ENCODE measurements at places on chromosomes 7 and 10. TPM values are rescaled to one million over a fixed set of nuclear protein-coding genes. Genes with fewer than 3 reads are reported as not detected.

The DNAH11 gene
- 2.5 TPM for total RNA-seq

The MMP21 gene
- not detected for total RNA-seq

The TSPAN15 gene
- 7.8 TPM for total RNA-seq

The TRIM74 gene
- not detected for total RNA-seq

The CARD11 gene
- total RNA-seq = 20.0 TPM

DNA sequence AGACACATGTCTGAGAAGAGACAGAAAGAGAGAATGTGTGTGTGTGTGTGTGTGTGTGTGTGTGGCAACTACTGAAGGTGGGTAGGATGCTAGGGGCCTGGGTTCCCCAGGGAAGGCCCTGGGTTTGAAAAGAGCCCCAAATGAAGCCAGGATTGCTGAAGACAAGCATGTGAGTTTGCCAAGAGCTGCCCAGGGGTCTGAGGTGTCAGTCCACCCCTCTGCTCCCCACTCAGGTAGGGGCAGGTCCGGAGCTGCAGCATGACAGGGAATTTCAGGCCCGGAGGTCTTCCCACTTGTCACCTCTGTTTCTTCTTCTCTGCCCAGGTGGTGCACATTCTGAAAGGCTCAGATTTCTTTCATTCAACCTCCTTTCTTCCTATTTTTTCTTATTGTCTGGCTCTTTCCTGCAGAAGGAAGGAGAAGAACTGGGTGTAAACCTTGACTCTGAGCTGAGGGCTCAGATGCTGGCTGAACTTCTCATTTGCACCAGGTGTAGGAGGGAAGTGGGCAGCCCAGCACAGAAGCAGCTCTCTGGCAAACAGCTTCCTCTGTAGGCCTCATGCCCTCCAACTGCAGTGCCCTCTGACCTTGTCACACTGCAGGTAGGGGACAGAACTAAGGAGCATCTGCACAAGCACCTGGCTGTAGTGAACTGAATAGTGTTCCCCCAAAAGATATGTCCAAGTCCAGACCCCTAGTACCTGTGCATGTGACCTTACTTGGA lies 79.6 kb upstream of the LRRC4 start:
- no peaks in the 10 kb centered on the region for H3K36me3 ChIP-seq
- H3K27me3 ChIP-seq = no peaks in the 10 kb centered on the region
- no peak for DNase-seq
- no peaks in the 10 kb centered on the region for H3K4me1 ChIP-seq

DNA sequence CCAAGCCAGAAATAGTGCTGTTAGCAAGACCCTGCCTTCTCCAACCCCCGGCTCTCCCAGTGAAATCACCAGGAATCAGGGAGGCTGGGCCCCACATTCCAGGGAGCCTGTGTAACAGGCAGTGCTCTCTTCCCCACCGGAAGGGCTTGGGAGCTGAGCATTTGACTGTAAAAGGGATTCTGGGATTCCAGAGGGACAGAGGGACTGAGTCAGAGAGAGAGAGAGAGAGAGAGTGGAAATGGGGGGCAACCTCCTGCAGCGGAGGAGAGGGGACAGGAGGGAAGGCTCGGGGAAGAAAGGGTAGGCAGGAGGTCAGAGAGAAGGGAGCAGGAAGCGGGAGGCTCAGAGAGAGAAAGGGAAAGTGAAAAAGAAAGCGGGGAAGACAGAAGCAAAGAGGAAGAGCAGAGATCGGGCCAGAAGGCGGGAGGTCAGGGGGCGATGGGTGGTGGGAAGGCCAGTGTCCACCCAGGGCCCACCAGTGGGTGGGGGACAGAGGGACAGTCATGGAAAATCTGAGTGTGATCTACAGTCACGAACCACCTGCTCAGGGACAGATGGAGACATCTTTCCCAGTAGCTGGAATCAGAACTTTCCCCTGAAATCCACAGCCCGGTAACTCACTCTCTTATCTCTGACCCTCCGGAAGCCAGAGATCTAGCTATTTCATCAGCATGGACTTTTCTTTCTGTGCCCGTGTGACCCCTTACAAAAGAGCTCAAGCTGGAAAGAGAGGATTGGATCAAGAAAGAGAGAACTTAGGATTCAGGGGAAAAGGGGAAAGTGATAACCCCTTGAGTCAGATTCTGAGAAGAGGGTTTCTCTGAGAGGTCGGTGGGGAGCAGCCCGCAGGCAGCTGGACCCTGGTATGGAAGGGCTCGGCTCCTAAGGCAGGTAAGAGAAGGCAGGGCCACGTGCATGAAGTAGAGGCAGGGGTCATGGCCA lies 4.6 kb upstream of the SERPINE1 start:
- no peaks in the 10 kb centered on the region for H3K27me3 ChIP-seq
- peak; percentile 76 for DNase-seq
- H3K4me1 ChIP-seq = peaks cover 11% of the 10 kb centered on the region
- H3K27ac ChIP-seq = peak overlapping the region; percentile 73
- H3K4me3 ChIP-seq = peak overlapping the region; percentile 38
- H3K36me3 ChIP-seq = peaks cover 5% of the 10 kb centered on the region

- H3K36me3 ChIP-seq = peaks cover 6% of the 10 kb centered on the region
- DNase-seq = no peak
- H3K27ac ChIP-seq = no peak overlapping the region
- no peak overlapping the region for H3K4me3 ChIP-seq
- H3K4me1 ChIP-seq = peaks cover 2% of the 10 kb centered on the region
Measured at GRCh38 chr7:92282221-92282814, 36.5 kb downstream of the ANKIB1 start.

DNA sequence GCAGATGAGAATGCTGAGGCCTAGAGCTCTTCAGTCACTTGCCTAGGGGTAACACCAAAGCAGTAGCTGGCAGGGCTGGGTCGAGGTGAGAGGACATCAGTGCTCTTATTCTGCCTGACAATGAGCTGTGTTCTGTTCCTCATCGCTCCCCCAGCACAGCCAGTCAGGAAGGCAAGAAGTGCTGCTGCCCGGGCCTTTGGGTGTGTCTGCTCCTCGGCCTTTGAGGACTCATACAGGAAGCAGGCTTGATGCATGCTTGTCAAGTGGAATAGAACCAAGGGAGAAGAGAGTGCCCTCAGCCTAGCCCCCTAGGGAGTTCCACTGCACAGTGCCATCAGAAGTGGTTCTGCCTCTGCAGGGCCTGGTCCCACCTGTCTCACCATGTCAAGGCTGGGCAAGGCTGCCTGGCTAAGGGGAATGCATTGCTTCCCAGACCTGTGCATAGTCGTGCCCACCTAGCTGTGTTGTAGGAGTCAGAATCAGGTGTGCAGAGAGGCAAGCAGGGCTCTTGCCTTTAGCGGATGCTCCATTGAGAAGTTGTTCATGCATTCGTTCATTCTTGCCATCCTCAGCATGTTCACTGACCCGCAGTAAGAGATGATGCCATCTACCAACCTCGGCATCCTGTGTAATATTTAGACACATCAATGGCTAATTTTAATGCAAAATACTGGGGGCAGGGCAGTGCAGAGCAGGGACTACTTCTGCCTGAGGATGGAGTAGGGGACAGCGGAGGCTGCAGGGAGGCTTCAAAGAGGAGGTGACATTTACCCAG lies 156.6 kb downstream of the RPS24 start:
- H3K4me3 ChIP-seq = no peak overlapping the region
- no peaks in the 10 kb centered on the region for H3K27me3 ChIP-seq
- no peak overlapping the region for H3K27ac ChIP-seq
- peaks cover 5% of the 10 kb centered on the region for H3K36me3 ChIP-seq

DNA sequence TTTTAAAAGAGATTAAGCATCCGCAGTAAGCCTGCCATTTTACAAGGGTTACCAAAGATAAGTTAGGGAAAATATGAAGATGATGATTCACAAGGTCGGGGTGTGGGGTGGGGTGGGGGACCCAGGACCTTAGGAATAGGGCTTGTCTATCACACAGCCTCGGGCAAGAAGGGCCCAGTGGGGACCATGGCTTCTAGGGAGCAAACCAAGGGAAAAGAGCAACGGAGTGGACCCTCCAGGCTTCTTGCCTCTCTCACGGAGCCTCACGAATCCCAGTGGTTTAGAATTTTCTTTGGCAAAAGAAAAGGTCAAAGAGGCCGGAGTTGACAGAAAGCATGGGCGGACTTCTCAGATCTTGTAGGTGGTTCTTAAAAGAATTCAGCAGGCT lies 1.3 kb downstream of the PRKCQ start:
- H3K36me3 ChIP-seq = peaks cover 4% of the 10 kb centered on the region
- DNase-seq = no peak
- peak overlapping the region; percentile 90 for H3K4me3 ChIP-seq
- no peaks in the 10 kb centered on the region for H3K27me3 ChIP-seq
- peaks cover 11% of the 10 kb centered on the region for H3K4me1 ChIP-seq

DNA sequence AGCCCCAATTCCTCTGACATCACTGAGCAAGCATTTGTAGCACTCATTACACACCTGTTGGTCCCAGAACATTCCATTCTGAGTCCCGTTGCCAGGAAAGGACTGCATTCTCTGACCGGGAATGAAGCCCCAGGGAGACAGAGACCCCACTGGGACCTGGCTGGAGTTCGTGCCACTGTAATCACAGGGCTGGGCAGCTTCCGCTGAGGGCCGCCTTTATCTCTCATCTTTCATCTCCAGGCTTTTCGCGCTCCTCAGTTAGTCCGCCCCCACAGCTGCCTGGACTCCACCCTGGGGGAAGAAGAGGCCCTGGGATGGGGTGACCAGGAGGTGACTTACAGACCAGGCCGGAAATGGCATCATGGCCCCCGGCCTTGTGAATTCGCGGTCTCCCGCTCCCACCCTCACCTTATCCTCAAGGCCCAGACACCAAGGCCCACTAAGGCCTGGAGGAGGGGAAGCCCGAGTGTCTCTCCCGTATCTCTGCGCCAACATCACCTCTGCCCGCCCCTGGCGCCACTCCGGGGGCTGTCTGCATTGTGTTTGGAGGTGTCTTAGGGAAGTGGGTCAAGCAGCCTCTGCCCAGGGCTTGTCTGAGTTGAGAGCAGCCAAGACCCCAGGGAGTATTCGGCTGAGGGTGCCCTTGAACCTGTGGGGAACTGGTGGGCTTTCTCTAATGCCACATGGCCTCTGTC lies 75.4 kb downstream of the PROSER2 start:
- DNase-seq = peak; percentile 24
- H3K4me1 ChIP-seq = peaks cover 8% of the 10 kb centered on the region
- H3K36me3 ChIP-seq = no peaks in the 10 kb centered on the region
- H3K27me3 ChIP-seq = no peaks in the 10 kb centered on the region
- no peak overlapping the region for H3K4me3 ChIP-seq

- H3K4me3 ChIP-seq = peak overlapping the region; percentile 46
- H3K27me3 ChIP-seq = no peaks in the 10 kb centered on the region
- no peaks in the 10 kb centered on the region for H3K36me3 ChIP-seq
- H3K27ac ChIP-seq = no peak overlapping the region
- DNase-seq = peak; percentile 84
- H3K4me1 ChIP-seq = peaks cover 3% of the 10 kb centered on the region
Measured at GRCh38 chr7:22726345-22726906, 574 bp upstream of the IL6 start.

GRCh38 chr10:103842605-103843004 lies 12.8 kb downstream of the SH3PXD2A start:
- no peaks in the 10 kb centered on the region for H3K27me3 ChIP-seq
- H3K27ac ChIP-seq = no peak overlapping the region
- no peak for DNase-seq

- DNase-seq = no peak
- H3K4me3 ChIP-seq = no peak overlapping the region
- peaks cover 9% of the 10 kb centered on the region for H3K36me3 ChIP-seq
- H3K27me3 ChIP-seq = no peaks in the 10 kb centered on the region
- H3K4me1 ChIP-seq = no peaks in the 10 kb centered on the region
Measured at GRCh38 chr10:119439922-119440321, 102.6 kb downstream of the RGS10 start.

DNA sequence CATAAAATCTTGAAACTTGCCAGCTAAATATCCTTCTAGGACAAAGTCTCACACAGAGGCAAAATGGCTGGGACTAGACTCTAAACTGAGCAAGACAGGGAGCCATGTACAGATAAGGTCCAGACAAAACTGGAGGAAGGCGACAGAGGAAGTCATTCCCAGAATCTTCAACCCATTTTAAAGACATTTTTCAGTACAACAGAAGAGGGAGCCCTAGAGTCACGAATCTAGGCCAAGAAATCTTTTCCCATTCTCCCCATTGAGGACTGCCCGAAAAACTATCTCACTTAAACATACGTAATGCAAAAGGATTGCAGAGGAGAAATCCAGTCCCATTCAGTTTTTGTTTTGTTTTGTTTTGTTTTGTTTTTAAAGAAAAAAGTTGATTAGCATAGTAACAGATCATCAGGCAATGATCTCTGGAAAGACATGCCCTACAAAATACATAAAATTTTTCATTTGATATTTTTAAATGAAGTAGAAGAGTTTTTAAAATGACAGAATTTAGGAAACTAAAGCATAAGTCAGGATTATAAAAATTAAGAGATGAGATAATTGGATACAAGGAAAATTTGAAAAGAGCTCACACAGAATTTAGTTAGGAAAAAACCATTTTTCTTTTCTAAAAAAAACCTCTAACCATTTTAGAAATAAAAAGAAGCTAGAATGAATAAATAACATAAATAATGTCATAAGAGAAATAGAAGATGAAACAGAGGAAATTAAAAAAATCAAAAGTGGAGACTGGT lies 16.9 kb upstream of the PRF1 start:
- H3K36me3 ChIP-seq = peaks cover 24% of the 10 kb centered on the region
- H3K4me3 ChIP-seq = no peak overlapping the region
- H3K27me3 ChIP-seq = no peaks in the 10 kb centered on the region
- no peak for DNase-seq
- H3K4me1 ChIP-seq = peaks cover 7% of the 10 kb centered on the region
- H3K27ac ChIP-seq = no peak overlapping the region

GRCh38 chr7:150753826-150754603 lies 16.8 kb downstream of the GIMAP5 start:
- no peak overlapping the region for H3K27ac ChIP-seq
- H3K27me3 ChIP-seq = no peaks in the 10 kb centered on the region
- H3K4me1 ChIP-seq = no peaks in the 10 kb centered on the region
- H3K36me3 ChIP-seq = no peaks in the 10 kb centered on the region

DNA sequence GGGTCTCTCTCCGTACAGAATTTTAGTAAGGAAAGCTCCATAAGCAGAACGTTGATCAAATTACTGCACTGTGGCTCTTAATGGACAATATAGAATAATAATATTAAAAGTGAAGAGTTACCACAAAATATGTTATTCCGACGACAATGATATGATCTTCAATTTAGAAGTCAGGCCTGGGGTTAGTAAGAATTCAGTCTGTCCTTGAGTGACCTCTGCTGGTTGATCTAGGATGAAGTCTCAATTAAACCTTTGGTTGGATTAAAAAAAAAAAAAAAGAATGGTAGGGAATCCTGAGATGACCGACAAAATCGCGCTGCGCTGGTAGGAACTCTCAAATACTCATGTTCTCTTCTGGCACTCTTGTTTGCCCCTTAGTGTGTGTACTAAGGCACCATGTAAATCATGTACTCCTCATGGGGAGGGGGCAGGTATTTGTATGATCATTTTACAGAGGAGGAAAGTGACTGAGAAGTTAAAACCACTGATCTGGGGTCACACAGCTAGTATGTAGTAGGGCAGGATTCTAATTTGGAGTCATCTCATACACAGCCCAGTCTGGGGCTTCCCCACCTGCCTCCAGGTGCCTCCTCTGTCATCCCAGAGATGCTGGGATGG lies 161.3 kb upstream of the NPVF start:
- H3K4me3 ChIP-seq = no peak overlapping the region
- no peak for DNase-seq
- H3K36me3 ChIP-seq = no peaks in the 10 kb centered on the region
- no peaks in the 10 kb centered on the region for H3K27me3 ChIP-seq
- H3K4me1 ChIP-seq = 0 out of 2 replicates have a peak, but pooled peaks cover 4% of the 10 kb centered on the region
- H3K27ac ChIP-seq = no peak overlapping the region

GRCh38 chr7:130897515-130898419 lies 163.8 kb upstream of the KLF14 start:
- H3K27me3 ChIP-seq = no peaks in the 10 kb centered on the region
- no peaks in the 10 kb centered on the region for H3K36me3 ChIP-seq
- no peaks in the 10 kb centered on the region for H3K4me1 ChIP-seq
- no peak overlapping the region for H3K4me3 ChIP-seq

- H3K36me3 ChIP-seq = peaks cover 38% of the 10 kb centered on the region
- H3K4me3 ChIP-seq = no peak overlapping the region
- H3K27ac ChIP-seq = no peak overlapping the region
- no peak for DNase-seq
- no peaks in the 10 kb centered on the region for H3K27me3 ChIP-seq
Measured at GRCh38 chr10:68010426-68010940, 64.6 kb downstream of the HERC4 start.
